ENCODE measurements at places on chromosomes 3 and 15. TPM values are rescaled to one million over a fixed set of nuclear protein-coding genes. Genes with fewer than 3 reads are reported as not detected.

The CD86 gene
- not detected for total RNA-seq

The CPEB1 gene
- total RNA-seq = 12.1 TPM

The CYP1A2 gene
- not detected for total RNA-seq

The IGDCC3 gene
- not detected for total RNA-seq

GRCh38 chr15:68497206-68497910 is 65.4 kb upstream of the ITGA11 start:
- no peak for DNase-seq

GRCh38 chr3:39435006-39435748 is 28.7 kb downstream of the RPSA start:
- DNase-seq = peak; percentile 16

DNA sequence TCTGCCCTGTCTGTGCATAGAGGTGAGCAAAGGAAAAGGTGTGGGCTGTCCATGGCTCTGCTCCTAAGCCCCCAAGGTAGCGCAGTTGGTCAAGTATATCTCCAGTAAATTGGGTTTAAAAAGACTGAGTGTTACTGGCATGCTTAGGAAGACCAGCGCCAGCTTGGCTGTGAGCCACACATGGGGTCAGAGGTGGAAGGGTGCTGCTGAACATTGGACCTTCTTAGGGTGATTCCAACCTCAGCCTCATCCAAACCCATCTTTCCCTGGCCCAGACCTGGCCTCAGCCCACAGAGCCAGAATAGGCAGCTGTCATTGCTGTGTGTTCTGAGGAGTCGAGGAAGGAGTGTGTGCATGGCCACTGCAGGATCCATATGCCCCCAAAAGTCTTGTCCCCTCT is 5.6 kb downstream of the IL17RE start:
- DNase-seq = no peak

DNA sequence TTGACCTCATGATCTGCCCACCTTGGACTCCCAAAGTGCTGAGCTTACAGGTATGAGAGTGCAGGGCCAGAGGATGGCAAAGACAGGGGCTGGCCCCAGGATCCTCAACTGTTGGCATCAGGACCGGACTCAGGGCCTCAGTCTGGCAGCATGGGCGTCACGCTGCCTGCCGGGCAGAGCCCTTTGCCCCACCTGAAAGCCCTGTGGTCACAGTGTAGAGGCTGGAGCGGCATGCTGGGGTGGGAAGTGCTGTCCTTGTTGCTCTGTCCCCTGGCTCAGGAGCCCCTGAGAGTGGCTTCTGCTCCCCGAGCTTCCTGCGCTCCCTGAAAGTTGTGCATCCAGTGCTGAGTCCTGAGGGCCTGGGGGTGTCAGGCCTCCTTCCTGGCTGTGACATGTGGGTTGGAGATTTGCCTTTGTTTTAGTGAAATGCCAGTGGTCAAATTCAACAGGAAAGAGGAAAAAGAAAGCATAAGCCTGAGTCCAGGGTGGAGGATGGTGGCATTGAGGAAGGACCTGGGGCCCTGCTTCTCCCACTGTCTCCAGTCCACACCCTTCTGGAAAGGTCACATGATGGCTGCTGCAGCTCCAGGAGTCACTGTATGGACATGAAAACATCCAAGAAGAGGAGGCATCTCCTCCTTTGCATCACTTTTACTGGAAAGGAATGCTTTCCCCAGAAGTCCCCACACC is 147.2 kb downstream of the OR4M2 start:
- no peak for DNase-seq

- no peak for DNase-seq
These were observed 99.6 kb upstream of the ETV5 start for GRCh38 chr3:186208296-186208989.

DNA sequence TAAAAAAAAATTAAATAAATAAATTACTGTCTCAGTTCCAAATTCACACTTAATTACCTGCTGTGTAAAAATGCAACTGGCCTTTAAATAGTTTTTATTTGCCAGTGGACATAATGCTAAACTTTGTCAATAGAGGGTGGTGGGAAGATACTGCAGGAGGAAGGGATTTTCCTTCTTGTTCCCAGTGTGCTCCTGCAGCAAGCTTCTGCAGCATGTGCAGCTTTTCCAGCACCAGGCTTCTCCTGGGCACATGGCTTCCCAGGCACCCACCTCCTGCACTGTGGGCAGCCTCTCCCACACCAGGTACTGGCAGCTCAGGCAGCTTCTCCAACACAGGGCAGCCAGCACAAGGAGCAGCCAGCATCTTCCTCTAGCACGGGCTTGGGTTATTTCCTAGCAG is 29.6 kb upstream of the BBX start:
- no peak for DNase-seq

DNA sequence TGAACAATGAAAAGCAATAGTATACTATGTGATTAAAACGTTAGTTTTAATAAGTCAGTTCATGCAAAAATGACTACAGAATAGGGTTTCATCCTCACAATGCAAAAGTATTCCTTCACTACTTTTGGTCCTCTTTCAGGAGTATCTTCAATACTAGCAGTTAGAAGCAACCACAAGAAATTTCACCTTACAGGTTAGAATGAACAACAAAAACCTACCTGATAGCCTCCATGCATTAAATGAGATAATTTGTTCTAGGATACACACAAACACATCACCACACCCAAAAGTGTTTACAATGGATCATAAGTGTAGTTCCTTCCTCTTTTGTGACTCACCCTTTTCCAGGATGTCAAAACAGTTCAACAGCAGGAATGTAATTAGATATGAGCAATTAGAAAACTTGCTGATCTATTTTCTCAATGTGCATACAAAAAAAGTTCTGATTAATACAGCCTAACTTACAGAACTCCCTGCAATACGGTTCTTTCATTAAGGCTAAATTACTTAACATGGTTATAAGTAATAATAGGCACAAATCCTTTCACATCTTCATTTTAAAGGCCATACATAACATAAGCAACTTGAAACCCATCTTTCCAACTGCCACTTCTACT is 21.6 kb downstream of the UACA start:
- peak; percentile 74 for DNase-seq

GRCh38 chr3:88046766-88047165 is 12.0 kb downstream of the CGGBP1 start:
- DNase-seq = no peak

- DNase-seq = peak; percentile 92
These were observed 89.6 kb downstream of the TM4SF4 start for GRCh38 chr3:149564079-149564478.

DNA sequence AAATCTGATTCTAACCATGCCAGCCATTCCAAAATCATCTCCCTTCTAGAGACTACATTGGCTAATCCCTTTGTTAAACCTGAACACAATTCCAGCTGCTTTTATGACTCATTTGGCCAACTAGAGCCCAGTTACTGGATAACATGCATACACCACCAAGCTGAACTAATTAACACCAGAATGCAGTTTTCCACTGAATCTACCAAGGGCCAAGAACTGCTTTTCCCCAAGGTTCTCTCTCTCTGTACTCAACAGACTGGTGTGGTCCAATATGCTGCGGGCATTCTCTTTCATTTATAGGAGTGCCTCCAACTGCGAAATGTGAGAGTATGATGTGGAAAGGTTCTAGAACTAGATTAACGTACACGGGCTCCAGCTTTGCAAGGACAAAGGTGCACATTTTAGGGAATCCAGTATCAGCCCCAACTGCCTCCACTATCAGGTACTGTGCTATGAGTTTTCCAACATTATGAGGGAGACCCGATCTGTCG is 1.5 kb downstream of the CHSY1 start:
- peak; percentile 94 for DNase-seq

DNA sequence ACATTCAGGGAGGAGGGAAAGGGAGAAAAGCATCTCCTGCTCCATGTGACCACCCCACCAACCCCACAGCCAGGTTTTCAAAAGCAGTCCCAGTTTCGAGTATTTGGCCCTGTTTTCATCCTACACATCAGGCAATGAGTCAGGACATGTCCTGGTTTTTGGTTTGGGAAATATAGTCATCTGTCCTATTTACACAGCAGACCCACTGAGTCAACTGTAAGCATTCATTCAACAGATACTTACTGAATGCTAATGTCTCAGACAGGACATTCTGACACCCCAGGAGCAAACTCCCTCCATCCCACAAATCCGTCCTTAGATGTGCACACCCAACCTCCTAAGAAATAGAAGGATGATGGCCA is 32.9 kb downstream of the IGDCC3 start:
- no peak for DNase-seq

GRCh38 chr3:31294430-31295149 is 238.1 kb upstream of the STT3B start:
- DNase-seq = peak; percentile 26
